ENCODE measurements at places on chromosomes 13 and 19.

- DNase-seq: no peak
These were observed 13.7 kb downstream of the EIF3K start for GRCh38 chr19:38632476-38633213.

DNA sequence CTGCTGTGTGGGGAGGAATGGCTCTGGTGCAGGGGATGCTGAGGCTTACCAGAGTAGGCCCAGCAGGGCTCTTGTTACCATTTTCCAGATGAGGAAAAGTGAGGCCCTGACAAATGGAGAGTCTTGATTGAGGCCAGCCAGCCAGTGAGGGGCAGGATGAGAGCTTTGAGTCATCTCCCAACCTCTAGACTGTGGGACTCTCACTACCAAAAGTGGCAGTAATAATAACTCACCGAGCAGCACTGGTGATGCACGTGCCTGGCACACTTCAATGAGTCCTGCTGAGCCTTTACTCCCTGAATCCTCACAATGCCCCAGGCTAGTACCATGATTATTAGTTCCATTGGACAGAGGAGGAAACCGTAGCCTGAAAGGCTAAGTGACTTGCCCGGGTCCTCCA lies 7.8 kb downstream of the CIC start:
- DNase-seq: no peak

- DNase-seq: no peak
These were observed 10.0 kb downstream of the FNDC3A start for GRCh38 chr13:48985756-48986155.

DNA sequence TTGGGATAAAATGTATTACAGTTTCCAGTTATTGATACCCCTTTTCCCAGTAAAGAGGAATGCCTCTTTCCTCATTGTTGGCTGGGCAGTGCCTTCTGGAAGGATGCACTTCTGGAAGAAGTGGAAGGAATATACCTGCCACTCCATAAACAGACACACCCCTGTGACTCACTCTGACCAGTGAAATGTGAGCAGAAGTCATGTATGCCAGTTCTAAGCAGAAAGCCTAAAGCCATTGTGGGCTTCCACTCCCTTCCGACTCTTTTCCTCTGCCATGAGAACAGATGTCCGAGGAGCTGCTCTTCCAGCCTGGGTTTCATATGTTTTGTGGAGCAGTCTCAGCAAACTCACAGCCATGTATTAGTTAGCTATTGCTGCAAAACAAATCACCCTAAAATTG lies 166.1 kb upstream of the SERP2 start:
- DNase-seq: no peak

GRCh38 chr13:43831088-43831487 lies 44.3 kb upstream of the ENOX1 start:
- DNase-seq: no peak

- DNase-seq: no peak
These were observed 68.2 kb downstream of the ITGBL1 start for GRCh38 chr13:101520672-101521071.

- no peak for DNase-seq
These were observed 242.2 kb upstream of the EDNRB start for GRCh38 chr13:78160793-78161192.

DNA sequence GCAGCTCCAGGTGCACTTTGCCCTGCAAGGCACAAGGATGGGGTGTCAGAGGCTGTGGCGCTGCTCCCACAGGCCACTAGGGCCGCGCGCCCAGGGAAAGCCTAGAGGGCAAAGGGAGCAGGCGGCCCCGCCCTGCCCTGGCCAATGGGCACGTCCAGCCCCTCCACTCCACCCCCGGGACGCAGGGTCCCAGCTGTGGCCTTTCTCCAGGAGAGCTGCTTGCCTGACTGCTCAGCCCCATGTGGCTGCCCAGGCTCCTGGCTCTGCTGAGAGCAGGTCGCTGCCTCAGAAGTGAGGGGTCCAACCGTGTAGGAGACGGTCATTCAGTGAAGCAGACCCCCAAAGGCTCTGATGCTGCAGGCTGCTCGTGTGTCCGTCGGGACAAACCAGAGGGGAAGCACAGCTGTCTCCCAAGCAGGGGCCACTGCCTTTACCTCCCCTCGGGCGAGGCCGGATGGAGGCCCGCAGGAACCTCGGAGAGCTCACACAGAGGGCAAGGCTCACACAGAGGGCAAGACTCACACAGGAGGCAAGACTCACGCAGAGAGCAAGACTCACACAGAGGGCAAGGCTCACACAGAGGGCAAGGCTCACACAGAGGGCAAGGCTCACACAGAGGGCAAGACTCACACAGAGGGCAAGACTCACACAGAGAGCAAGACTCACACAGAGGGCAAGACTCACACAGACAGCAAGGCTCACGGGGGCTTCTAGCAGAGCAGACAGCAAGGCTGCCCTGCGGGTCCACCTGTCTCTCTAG lies 56.2 kb upstream of the C13orf46 start:
- no peak for DNase-seq

DNA sequence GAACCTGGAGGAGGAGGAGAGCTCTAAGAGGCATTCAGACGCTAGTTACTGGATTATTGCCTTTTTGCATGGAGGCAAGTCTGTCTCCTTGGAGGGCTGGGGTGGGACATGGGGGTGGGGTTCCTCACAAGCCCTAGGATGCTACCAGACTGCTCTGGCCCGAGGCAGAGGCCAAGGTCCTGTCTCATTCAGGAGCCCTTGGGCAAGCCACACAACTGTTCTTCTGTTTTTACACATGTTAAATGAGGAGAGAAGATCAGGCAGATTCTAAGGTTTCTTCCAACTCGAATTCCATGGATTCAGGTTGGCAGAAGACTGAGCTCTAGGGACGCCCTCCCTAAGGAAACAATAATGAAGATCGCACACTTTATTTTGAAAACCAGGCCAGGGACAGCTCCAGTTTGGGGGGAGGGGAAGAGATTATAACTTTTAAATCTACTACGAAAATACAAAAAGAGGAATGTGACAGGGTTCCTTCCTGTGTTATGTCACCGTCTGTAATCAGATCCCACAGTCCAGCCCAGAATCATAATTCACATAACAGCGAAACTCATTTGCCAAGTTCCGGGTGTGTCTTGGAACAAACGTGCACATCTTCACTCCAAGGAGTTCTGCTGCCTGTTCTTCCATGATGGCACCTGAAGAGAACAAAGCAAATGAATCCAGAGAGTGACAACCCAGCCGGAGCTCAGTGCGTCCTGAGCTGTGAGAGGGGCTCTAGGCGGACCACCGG lies 25.2 kb downstream of the IL17D start:
- DNase-seq: no peak

GRCh38 chr19:21586311-21587116 lies 81.1 kb downstream of the ZNF429 start:
- DNase-seq: no peak

- DNase-seq: no peak
These were observed 65.8 kb upstream of the MED4 start for GRCh38 chr13:48160606-48161278.

DNA sequence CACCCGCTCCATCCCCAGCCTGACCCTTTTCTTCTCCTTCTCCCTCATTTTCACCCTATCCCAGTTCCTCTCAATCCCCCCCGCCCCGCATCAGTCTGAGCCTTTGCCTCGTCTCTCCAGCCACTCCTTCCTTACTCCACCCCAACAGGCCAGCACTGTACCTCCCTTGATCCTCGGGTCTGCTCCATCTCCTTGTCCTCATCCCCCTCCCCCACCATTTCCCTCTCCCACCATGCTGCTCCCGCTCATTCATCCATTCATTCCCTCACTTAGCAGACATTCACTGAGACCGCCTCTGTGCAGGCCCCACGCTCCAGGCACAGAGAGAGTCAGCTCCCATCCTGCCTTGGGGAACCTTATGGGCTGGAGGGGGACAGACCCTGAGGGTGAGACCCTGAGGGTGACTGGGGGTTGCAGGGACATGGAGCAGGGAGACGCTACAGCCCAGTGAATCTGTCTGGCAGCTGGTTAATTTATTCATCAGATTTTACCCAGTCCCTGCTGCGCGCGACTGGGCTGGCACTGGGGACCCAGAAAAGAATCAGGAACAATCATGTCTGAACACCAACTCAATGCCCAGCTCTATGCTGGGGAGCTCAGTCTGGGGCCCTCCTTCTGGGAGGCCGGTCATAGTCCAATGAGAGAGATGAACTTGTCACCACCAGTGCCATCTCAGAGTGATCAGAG lies 881 bp downstream of the ARHGAP33 start:
- no peak for DNase-seq

DNA sequence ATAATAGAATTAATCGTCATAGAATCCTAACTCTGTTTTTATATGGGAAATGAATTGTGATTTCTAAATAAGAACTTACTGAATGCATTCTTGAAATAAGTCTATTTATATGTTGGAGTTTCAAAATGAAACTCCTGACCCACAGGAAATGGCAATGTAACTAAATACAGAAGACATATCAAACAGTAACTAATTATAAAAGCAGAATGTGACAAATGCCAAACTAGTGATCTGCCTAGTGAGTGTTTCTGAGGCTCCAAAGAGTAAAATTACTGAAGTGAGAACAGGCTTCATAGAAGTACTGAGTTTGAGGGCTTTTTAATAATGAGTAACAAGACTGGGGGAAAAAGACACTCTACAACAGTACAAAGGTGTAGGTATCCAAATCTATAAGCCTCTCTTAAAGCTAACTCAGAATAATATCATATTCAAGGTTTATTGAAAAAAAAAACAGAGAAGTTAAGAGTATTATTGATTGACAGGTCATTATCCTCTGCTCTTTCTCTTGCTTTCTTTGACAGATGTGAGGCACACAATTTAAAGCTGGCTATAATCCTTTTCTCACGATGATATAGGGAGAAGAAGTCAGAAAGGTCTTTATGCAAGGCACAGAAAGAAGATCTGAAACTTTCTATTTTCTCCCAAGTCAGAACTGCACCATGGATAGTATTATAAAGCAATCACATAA lies 17.4 kb upstream of the ATXN8OS start:
- no peak for DNase-seq

DNA sequence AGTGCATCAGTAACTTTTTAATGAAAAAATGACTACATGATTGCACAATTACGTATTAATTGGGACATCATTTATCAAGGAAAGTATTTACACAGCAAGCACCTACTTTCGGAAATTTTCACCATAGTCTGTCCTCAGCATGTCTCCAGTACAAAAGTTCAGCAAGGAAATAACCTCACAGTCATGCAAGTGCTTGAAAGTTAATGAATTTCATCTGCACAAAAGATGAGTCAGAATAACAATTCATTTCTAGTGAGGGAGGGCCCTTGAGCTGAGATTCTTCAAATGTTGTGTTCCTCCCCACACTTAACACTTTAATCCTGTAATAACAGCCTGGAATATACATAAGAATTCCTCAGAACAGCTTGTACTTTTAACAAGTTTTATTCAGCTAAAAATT lies 49.0 kb upstream of the OXGR1 start:
- DNase-seq: no peak

GRCh38 chr19:46411925-46412649 lies 1.3 kb downstream of the CCDC8 start:
- DNase-seq: no peak

- no peak for DNase-seq
These were observed 575 bp downstream of the CARM1 start for GRCh38 chr19:10871711-10872545.

DNA sequence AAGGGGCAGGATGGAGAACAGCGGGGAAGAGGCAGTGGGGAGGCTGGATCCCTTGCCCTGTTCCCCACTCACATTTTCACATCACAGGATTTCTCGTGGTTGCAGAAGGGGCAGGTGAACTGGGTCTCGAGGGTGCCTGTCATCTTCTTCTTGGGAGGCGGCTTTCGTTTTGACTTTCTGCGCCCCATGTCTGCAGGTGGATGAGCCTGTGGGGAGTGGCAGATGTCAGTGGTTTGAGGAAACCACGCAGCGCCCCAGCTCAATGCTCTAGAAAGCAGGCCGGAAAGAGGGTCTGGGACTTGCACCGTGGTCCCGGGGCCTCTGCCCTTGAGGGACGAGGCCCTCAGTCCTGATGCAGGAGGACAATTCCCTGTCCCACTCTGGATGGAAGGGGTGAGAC lies 4.9 kb downstream of the ELOF1 start:
- DNase-seq: no peak

- no peak for DNase-seq
These were observed 147.2 kb upstream of the ZNF536 start for GRCh38 chr19:30224689-30225606.

- DNase-seq: no peak
These were observed 2.4 kb downstream of the TICAM1 start for GRCh38 chr19:4829001-4829712.

- no peak for DNase-seq
These were observed 78.4 kb downstream of the DPF1 start for GRCh38 chr19:38145623-38146022.

DNA sequence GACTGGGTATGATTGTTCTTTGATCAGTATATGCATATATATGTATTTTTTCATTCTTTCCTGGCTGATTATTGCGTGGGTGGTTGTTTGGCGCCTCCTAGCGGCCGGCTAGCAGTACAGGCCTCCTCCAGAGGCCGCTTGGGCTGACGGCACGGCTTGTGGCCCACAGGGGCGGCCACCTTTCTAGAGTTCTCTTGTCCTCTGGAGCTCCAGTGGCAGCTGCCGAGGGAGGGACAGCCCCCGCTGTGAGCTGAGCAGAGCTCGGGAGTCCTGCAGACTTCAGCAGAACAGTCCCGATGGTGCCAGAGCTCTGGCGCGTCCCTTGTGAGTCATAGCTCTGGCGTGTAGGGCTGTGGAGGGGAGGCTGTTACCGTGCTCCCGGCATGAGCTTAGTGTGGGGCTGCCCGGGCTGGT lies 22.5 kb upstream of the ZNF429 start:
- no peak for DNase-seq

GRCh38 chr19:54612428-54612827 lies 17.9 kb upstream of the LILRB1 start:
- DNase-seq: no peak

DNA sequence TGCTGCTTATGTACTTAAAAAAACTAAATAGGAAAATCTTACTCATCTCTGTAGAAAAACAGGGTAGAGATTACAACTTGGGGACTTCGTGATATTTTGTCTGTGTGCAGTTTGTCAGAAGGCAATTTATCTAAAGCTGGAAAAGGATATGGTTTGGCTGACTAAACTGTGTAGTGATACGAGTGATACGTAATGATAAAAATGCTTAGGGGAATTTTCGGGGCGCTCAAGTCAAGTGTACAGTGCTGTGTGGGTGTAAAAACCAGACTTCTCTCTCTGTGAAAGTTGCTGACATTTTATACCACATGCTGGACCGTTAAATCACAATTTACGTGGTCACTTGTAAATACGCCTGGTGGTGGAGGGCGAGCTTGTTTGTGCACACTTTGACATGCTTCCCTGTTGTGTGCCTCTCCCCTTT lies 221.7 kb downstream of the KCNRG start:
- no peak for DNase-seq

DNA sequence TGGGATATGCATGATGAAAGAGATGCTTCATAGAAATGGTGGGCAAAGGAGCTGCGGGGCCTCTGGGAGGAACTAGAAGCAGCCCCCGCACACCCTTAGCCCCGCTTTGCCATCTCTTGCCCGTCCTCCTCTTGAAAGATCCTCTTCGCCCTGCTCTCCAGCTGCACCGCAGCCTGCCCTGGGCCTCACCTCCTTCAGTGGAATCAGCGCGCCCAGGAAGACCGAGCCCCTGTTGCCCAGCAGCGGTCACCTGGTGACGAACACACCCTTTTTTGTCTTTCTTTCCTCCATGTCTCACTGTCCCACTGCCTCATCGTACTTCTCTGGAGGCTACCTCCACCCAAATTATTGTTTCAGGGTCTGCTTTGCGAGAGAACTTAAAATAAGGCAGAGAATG lies 807.6 kb downstream of the UQCRFS1 start:
- DNase-seq: no peak

Measured in GOT3 (cell line).